Stimulated activated CD8-positive, alpha-beta memory T cell treated with anti-CD3 and anti-CD28 coated beads, Interleukin-2, amount 100 ng/mL, for 48 hours (primary cell): ENCODE measurements at places on chromosomes 5 and 9.

DNA sequence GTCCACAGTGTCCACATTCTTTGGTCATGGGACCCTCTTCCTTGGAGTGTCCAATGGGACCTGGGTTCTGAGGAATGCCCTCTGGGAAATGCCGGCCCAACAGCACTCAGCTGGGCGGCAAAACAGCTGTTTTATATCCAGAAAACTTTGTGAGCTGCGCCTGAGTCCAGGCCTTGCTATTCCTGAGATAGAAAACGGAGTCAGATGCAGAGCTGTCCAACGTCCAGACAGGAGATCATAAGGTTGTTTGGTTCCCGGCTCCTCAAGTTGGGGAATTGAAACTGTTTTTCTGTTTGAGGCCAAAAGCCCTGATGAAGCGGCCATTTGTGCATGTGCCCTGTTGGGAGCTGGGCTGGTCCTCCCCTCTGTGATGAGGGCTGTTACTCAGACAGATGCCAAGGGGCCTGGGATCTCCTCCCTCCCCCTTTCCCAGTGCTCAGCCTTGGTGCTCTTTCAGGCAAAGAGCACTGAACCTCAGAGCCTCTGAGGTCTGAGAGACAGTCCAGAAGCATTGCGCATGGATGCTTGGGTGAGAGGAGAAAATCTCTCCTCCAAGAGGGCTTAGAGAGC is 66.6 kb upstream of the GARNL3 start:
- no peak for DNase-seq

DNA sequence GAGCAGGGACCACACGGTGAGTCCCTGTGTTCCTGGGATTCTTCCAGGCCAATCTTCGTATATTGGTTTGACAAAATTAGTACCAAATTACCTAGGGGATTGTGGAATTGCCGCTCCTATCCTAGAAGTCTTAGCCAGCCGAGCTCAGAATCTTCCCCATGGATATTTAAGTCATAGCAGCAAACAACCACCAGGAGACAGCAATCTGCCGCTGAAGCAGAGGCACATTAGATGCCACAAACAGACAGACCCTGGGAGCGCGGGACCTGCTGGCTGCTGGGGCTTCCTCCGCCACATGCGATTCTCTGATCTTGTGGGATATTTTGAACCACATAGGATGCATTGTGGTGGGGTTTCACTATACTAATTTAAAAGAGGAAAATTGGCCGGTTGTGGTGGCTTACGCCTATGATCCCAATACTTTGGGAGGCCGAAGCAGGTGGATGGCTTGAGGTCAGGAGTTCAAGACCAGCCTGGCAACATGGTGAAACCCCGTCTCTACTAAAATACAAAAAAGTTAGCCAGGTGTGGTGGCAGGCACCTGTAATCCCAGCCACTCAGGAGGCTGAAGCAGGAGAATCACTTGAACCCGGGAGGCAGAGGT is 31.7 kb upstream of the ZBTB43 start:
- no peak for DNase-seq

- no peak for DNase-seq
Measured at GRCh38 chr5:106966686-106967315, 703.9 kb downstream of the EFNA5 start.

- DNase-seq = no peak
Measured at GRCh38 chr9:126652140-126652582, 38.4 kb downstream of the LMX1B start.

- DNase-seq = no peak
Measured at GRCh38 chr5:2284678-2285077, 402.0 kb upstream of the IRX4 start.

GRCh38 chr5:31355337-31355736 is 161.9 kb downstream of the CDH6 start:
- DNase-seq = no peak

GRCh38 chr9:86046071-86046636 is 53.2 kb downstream of the GOLM1 start:
- DNase-seq = no peak

GRCh38 chr9:109972026-109972882 is 192.3 kb downstream of the PALM2AKAP2 start:
- no peak for DNase-seq

DNA sequence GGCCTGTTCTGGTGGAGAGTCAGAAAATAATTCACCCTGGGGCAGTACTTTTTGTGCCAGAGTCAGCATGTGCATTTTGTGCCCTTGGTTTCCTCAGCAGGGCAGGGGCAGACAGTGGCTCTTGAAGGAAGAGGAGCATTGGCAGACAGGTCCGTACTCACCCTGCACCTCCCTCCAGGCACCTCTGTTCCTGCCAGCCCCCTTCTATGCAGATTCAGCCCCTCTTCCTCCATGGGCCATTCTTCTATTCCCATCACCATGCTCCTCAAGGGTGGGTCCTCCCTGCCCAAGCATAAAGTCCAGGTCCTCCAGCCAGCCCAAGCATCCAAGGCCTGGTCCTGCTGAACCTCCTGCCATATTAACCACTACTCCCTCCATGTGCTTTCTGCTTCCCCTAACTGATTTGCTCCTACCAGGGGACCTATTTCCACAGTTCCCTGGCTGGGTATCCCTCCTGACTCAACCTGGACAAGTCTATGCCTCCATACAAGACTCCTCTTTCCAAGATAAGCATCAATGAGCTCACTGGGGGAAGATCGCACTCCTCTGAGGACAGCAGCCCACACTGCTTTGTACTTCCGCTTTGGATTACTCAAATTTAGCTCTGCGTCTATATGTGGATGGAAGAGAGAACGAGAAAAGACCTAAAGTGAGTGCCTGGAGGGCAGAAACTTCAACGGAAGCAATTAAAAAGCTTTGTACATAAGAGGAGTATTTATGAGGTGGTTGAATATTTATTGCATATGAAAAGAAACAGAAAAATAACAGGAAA is 9.3 kb upstream of the ACSL6 start:
- DNase-seq = no peak

- DNase-seq = no peak
Measured at GRCh38 chr9:32554107-32554506, 1.7 kb upstream of the TOPORS start.

DNA sequence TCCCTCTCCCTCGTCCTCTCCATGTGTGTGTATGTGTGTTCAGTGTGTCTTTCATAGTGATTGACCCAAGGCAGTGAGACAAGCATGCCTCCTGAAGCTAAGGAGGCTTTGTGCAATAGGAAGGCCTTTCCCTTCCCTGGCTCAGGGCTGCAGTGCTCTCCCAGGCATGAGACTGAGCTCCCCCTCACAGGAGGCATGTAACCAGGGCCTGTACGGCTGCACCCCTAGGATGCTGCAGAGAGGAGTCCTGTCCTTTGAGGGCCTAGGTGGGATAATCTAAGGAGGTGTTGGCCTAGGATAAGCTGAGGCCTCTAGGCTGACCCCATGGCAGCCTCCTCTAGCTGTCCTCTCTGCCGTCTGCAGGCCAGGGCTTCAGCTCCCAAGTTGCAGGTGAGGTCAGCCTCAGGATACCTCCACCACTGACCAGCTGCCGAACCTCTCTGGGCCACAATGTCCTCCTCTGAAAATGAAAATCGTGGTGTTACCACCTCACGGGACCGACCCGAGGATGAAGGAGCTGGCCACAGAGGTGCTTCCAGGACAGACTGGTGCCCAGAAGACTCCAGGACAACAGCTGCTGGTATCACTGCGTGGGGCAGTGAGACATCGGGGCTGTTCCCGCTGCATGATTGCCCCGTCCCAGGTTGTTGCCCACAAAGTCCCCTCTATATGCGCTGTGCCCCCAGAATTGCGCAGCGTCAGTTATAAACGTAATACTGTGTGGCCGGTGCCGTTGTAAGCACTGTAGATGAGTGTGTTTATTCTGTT is 129.6 kb downstream of the BARX1 start:
- DNase-seq = no peak

DNA sequence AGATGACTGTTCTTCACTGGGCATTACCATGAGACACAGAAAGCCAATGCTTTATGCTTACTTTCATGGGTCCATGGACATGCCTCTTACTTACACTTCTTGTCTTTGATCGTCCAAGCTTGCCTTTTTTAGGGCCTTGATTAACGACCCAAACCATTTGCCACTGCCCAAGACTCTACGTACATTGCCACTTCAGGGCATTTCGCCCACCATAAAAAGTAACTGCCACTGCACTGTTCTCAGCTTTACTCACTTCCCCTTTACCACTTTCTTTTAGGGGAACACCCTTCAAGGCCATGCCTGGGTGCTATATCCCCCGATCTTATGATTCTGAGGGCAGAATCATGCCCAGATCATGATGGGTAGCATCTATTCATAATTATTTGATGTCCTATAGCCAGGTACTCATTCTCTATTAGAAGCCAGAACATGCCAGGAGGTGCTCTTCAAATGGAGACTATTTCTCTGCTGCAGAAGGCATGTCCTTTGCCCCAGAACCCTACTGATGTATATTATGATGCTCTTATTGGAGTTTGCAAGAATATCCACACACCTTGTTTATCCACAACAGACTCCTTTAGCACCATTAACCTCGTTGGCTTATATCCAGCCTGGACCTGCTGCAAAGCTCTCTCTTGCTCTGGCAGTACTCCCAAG is 64.1 kb upstream of the RAD23B start:
- DNase-seq = no peak

DNA sequence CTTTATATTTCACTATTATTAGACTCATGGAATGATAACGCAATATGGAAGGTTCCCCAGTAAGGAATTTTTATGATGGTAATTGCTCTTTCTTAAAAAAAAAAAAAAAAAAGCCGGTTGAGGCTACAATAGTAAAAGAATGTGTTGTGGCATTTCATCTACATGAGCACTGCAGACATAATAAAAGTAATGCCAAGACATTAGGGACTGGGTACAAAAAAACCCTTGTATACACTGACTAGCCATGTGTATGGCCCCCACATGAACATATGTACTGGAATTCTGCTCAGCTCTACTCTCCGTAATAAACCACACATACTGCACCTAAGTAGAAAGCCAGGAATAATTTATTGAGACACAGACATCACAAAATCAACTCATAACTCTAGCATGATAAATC is 218.4 kb downstream of the ADAMTS6 start:
- no peak for DNase-seq

- no peak for DNase-seq
Measured at GRCh38 chr9:118809160-118809625, 560.0 kb downstream of the BRINP1 start.

GRCh38 chr5:173670130-173670651 is 53.7 kb upstream of the BOD1 start:
- no peak for DNase-seq

- no peak for DNase-seq
Measured at GRCh38 chr5:15938961-15939360, 240.6 kb downstream of the MARCHF11 start.

DNA sequence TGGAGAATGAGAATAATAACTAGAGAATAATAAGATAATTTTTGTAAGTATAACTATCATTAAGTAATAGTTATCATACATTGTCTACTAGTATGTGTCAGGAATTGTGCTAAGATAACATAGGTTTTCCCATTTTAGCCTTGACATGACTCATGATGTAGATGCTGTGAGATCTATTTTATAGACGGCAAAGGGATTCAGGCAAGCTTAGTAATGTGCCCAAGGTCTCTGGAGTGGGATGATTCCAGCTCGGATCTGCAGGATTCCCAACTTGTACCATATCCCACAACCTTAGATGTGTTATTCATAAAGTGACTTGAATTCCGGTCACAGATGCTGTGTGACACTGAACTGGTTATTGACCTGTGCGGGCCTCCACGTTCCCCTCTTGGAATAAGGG is 51.5 kb downstream of the IL31RA start:
- no peak for DNase-seq

- DNase-seq = no peak
Measured at GRCh38 chr9:33196736-33197135, 29.6 kb upstream of the B4GALT1 start.

DNA sequence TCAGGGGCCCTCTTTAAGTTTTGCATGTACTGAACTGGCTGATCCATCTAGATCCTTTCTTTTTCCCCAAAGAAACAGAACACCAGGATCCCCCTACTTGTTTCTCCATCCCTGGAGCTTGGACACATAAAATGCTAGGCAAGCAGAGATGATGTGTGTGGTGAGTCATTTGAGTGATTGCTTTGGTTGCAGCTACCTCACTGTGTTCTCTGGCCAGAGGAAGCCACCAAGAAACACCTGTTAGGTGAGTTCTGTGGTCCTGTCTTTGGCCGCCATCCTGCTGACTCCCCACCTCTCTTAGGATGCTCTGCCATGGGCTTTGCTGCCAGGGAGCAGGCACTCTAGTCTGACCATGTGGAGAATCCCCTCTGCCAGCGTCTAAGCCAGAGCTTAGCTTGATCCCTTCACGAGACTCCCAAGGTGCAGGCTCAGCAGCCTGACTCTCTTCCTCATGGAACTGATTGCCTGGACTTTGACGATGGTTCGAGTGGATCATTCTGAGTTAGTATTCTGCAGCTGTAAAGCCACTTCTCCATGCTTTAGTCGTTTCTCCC is 27.3 kb upstream of the DENND1A start:
- DNase-seq = no peak

DNA sequence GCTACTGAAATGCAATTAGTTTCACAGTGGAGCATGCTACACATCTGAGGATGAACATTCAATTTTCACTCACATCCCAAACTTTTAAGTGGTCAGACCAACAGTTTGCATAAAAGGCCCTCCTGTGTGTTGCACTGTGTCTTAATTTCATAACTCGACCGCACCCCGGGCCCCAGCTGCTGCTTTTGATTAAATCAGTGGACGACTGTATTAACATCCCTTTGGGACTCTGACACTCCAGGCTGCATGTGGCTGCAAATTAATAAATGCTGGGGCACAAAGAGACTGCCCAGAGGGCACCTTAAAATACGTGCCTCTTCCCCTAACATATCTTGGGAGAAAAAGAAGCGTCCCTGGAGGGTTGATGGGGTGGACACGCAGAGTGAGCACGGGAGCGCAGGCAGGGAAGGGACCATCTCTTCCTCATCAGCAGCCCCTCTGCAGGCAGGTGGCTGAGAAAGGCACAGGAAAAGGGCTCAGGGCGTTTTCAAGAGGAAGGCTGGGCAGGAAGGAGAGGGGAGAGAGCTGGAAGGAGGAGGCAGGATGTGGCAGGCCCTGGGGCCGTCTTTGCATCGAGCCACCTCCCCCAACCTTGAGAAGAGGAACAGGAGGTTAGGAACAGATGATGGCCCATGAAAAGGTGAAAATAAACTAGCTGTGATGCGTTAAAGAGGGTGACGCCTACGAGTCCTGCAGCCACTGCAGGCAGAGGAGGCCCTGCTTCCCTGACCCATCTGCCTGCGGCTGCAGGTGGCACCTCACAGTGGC is 18.6 kb downstream of the MED10 start:
- no peak for DNase-seq
